ENCODE measurements at places on chromosomes 12 and 14.
A peak's percentile ranks its signal among the peaks of the same experiment; 100 is the strongest.

DNA sequence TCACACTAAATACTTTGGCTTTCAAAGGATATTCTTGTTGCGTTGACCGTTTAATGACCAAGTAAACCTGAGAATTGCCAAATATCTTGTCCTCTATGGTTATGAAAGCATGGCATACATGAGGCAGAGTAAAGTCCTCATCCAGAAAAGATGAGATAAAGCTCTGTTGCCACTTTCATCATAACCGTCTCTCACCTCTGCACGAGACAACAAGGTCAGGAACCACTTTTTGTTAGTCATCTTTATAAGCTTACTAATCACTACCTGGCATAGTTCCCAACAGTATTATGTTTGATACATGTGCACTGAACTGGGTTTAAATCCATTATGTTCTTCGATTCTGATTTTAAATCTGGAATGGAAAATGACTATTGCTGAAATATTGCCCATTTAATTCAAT is 31.3 kb downstream of the PTPRB start:
- no peak for DNase-seq

DNA sequence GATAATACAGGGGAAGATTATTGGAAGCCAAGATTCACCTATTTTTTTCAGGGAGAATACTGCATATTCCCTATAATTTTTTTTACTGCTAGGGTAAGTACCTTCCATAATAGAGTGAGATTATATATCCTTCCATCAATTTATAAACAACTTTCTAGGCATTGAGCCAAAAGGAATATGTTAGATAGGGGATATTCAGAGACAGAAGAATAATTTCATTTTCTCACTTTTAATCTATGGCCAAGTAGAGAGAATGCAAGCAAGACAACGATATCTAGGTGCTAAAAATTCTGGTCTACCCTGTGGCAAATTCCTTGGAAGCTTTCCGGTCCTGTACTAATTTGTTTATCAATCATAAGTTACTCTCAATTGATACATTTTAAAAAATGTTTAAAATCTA is 69.7 kb upstream of the STAC3 start:
- no peak for DNase-seq

GRCh38 chr14:75518625-75519024 is 3.6 kb upstream of the BATF start:
- DNase-seq: peak; percentile 39

DNA sequence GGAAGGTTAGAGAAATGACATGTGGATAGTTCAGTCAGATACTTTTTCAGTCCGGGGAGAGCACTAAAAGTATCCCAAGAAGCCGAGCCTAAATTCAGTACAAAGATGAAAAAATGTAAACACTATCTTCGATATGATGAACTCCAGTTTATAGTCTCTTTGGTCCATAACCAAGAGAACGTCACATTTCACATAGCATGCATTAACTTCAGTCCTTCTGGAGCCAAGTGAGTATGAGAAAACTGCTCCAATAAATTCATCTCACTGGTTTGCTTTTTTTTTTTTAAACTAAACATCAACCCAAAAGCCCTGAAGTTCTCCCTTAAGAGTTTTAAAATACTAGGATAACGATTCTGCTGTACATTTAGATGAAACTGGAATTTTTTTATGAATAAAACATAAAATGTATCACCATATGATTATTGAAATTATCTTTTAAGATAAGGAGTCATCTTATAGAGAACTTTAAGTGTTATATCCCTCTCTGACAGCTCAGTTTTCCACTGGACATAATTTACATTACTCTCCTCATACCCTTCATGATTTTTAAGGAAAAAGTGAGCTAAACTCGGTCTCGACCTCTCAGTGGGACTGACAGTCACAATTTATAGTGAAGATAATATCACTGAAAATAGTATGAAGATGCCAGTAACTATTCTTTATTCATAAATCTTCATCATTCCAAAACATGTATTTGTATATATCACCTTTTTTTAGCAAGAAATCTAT is 841.5 kb upstream of the FLRT2 start:
- DNase-seq: no peak

DNA sequence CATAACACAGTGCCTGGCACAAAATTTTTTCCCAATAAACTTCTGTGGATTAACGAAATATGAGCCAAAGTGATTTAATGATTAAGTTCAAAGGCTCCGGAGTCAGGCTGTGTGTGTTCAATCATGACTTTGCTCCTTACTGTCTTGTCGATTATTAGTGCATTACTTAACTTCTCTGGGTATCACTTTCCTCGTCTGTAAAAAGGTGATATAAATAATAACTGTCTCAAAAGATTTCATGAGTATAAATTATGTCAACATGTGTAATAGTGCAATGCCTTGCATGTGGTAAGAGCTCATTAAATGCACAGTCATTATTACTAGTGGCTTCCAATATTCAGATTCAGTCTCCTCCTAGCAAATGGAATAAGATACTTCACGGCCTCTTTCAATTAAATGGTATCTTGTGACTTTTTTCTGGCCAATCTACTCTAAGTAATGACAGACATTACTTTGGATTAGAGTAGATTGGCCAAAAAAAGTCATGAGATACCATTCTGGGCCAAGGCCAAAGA is 6.8 kb upstream of the IFNG start:
- DNase-seq: no peak

GRCh38 chr14:31059152-31059924 is 33.2 kb upstream of the STRN3 start:
- peak; percentile 12 for DNase-seq

- no peak for DNase-seq
Measured at GRCh38 chr12:46919666-46920400, 94.0 kb upstream of the SLC38A4 start.

DNA sequence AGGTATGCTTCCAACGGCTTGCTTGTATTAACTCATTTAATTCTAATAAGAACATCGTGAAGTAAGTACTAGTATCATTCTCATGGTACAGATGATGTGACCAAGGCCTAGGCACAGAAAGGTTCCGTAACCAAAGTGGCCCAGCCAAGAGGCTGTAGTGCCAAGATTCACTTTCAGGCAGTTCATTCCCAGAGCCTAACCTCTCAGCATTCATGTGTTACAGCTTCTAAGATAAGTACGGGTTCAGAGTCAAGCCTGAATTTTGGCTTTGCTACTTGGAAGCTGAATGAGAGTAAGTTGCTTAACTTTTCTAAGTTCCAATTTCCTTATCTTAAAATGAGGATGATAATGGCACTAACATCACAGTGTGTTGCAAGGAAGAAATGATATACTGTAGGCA is 379.9 kb downstream of the AEBP2 start:
- no peak for DNase-seq

DNA sequence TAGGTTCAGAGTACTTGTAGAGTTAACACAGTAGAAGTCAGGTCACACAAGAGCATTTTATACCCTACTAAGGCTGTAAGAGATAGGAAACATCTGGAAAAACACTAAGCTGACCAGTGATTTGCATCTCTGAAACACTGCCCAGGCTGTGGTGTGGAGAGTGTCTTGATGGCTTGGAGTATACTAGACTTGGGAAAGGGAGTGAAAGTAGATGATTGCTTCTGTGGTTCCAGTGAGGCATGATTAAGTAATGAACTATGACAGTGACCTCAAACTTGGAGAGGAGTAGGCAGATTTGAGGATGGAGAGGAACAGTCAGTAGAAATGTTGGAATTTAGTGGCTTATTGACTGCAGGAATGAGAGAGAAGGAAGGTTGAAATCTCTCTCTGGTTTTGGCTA is 201.2 kb downstream of the FLRT2 start:
- no peak for DNase-seq

GRCh38 chr12:9751204-9752144 is 9.2 kb downstream of the CD69 start:
- DNase-seq: no peak

Data from HEK293T (cell line).